Vagina (tissue), 2 donors: ENCODE measurements at places on chromosomes 12 and 14. TPM values are rescaled to one million over a fixed set of nuclear protein-coding genes. Genes with fewer than 3 reads are reported as not detected.

The SLC5A8 gene
- not detected for total RNA-seq

DNA sequence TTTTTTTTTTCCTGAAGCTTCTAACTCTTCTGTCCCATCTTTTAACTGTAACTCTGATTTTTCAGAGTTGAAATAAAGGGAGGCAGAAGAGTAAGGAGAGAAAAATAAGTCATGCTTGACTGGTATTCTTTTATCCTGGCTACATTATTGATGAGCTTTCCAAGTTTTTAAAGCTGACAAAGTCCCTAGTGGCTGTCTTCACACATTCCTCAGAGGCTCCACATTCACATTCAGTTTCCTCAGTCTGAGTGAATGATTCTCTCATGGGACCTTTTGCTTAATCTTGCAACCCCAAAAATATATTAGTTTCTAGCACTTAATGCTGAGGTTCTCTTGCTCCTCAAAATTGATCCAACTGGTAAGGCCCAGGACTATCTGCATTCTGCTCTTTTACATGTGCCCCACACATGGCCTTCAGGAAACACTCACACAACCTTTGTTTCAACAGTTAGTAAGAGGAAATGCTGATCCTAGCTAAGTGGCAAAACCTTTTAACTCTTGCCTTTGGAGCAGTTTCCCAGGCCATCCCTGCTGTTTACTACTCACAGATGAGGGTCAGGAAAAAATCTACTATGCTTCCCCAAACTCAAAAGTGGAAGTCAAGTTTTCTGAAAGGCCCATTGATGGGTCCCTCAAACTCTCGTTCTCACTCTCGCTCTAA lies 61.7 kb upstream of the SLC6A15 start:
- H3K4me3 ChIP-seq, result no peak overlapping the region
- H3K27ac ChIP-seq, result no peak overlapping the region
- no peaks in the 10 kb centered on the region for H3K36me3 ChIP-seq

GRCh38 chr14:105941226-105942166 lies 415.1 kb downstream of the TMEM121 start:
- H3K36me3 ChIP-seq, result no peaks in the 10 kb centered on the region
- no peak overlapping the region for H3K4me3 ChIP-seq
- no peaks in the 10 kb centered on the region for H3K4me1 ChIP-seq
- peak; percentile 65 for DNase-seq
- no peaks in the 10 kb centered on the region for H3K27me3 ChIP-seq

The NYNRIN gene
- 14.7 TPM for total RNA-seq

GRCh38 chr14:100679707-100680438 lies 46.8 kb upstream of the DLK1 start:
- H3K4me1 ChIP-seq, result peaks cover 57% of the 10 kb centered on the region
- no peak overlapping the region for H3K4me3 ChIP-seq
- H3K36me3 ChIP-seq, result no peaks in the 10 kb centered on the region
- DNase-seq, result no peak

DNA sequence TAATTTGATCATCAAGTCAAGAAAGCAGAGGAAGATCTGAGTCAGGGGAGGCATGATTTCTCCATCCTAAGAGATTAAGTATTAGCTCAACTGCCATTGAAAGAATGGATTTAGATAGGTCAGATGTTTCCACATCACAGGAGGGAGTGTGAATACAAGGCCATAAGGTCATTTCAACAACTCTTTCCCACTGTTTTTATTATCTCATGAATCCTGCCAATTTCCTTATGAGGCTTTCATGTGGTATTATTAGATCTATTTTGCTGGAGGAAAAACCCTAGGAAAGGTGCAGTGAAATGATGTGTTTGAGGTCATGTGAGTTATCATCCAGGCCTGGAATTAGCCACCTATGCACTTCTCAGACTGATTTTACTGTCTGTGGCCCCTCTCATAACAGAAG lies 269.0 kb downstream of the NOVA1 start:
- no peaks in the 10 kb centered on the region for H3K36me3 ChIP-seq
- H3K27ac ChIP-seq, result no peak overlapping the region
- no peak for DNase-seq
- no peaks in the 10 kb centered on the region for H3K27me3 ChIP-seq
- no peaks in the 10 kb centered on the region for H3K4me1 ChIP-seq
- H3K4me3 ChIP-seq, result no peak overlapping the region

- DNase-seq, result no peak
- H3K27ac ChIP-seq, result no peak overlapping the region
- H3K4me3 ChIP-seq, result no peak overlapping the region
These were observed 72.4 kb downstream of the TMTC1 start for GRCh38 chr12:29711381-29711780.

DNA sequence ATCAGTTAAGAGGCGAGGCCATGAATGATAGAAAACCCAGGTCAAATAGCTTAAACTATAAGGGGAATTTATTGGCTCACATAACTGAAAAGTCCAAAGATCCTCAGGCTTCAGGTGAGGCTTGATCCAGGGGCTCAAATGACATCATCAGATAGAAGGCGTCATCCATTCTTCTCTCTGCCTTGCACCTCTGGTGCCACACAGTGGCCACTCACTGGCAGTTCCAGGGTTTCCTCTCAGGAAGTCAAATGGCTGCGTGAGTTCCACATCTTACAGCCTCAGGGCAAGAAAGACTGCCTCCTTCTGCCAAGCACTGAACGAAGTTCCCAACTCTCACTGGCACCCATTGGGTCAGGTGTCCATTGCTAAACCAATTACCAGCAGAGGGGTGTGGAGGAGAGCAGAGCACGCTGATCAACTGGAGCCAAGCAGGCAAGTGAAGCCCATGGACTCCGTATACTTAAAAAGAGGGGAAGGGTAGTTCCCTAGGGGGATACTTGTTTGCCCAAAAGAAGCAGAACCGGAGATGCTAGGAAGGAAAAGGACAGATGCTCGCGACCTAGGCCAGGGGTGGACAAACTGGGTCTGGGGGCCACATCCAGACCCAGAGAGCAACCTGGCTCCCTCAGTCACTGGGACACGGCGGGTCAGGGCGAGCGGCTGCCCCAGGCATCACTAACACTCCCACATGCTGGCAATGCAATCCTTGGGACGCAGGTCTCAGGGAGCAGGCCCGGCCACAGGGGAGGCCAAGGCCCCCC lies 69.3 kb downstream of the SERPINA3 start:
- H3K27ac ChIP-seq, result no peak overlapping the region
- no peaks in the 10 kb centered on the region for H3K27me3 ChIP-seq
- H3K4me1 ChIP-seq, result no peaks in the 10 kb centered on the region
- H3K4me3 ChIP-seq, result no peak overlapping the region
- DNase-seq, result peak; percentile 92
- no peaks in the 10 kb centered on the region for H3K36me3 ChIP-seq

DNA sequence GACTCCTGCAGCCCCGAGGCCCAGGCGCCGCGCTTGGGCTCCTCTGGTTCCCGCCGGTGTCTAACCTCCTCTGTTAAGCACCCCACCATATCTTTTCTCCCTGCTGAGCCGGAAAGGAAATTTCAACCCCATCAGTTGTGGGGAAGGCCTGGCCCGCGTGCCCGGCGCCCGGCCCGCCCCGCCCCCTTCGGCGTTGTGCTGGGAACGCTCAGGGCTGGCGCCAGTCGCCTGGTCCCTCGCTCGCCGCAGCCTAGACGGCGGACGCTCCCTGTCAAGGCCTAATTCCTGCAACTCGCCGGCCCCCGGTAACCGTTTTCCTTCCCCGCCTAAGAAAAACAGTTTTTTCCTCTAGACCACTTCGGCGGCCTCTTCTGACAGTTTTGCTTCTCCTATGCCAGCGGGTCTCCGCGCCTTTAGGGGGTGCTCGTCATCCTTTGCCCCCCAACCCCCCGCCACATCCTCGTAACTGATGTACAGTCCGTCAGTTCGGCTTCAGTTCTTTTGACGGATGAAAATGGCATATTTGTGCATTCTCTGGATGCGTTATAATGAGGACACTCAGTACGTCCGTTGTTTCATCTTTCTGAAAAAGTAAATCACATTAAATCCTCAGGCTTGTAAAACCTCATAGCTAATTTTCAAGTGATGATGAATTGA lies 506 bp upstream of the NAP1L1 start:
- no peaks in the 10 kb centered on the region for H3K27me3 ChIP-seq
- peak overlapping the region; percentile 87 for H3K4me3 ChIP-seq
- H3K27ac ChIP-seq, result peak overlapping the region; percentile 97
- peaks cover 43% of the 10 kb centered on the region for H3K4me1 ChIP-seq
- no peak for DNase-seq

The CYP27B1 gene
- total RNA-seq, result 1.7 TPM

- DNase-seq, result peak; percentile 19
- H3K27me3 ChIP-seq, result no peaks in the 10 kb centered on the region
- no peak overlapping the region for H3K27ac ChIP-seq
These were observed 1057.7 kb downstream of the VRK1 start for GRCh38 chr14:97854918-97855317.

The CD27 gene
- total RNA-seq, result 1.2 TPM

DNA sequence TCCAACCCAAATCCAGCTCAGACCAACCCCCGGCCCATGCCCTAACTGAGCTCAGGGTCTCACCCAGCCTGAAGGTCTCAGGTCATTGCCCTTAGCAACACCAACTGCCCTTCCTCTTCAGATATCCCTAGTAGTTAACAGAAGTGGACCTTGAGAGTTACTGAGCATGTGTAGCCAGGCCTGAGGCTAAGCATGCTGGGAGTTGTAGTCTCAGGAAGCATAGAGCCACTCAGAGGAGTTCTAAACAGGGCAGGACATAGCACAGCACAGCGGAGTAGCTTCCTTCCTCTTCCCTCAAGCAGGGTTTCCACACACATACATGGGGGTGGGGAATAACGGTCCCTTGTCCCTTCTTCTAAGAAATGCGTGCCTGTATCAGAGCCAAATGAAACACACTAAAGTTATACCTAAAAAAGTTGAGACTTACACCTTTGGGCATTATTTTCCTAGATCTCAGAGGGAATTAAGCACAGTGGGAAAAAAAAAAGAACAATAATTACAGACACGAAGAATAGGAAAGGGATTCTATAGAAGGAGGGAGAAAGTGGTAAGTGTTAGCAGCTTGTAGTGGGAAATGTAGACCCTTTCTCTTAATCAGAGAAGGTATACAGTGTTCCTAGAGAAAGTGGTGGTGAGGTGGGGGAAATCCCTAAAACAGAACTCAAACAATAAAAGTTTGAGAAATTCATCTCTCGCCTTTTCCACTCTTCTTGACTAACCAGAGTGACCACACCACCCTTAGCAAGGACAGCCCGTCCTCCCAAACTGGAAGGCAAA lies 4.4 kb downstream of the KMT2D start:
- no peaks in the 10 kb centered on the region for H3K36me3 ChIP-seq
- H3K27me3 ChIP-seq, result no peaks in the 10 kb centered on the region
- peaks cover 53% of the 10 kb centered on the region for H3K4me1 ChIP-seq
- no peak for DNase-seq
- H3K4me3 ChIP-seq, result peak overlapping the region; percentile 98

DNA sequence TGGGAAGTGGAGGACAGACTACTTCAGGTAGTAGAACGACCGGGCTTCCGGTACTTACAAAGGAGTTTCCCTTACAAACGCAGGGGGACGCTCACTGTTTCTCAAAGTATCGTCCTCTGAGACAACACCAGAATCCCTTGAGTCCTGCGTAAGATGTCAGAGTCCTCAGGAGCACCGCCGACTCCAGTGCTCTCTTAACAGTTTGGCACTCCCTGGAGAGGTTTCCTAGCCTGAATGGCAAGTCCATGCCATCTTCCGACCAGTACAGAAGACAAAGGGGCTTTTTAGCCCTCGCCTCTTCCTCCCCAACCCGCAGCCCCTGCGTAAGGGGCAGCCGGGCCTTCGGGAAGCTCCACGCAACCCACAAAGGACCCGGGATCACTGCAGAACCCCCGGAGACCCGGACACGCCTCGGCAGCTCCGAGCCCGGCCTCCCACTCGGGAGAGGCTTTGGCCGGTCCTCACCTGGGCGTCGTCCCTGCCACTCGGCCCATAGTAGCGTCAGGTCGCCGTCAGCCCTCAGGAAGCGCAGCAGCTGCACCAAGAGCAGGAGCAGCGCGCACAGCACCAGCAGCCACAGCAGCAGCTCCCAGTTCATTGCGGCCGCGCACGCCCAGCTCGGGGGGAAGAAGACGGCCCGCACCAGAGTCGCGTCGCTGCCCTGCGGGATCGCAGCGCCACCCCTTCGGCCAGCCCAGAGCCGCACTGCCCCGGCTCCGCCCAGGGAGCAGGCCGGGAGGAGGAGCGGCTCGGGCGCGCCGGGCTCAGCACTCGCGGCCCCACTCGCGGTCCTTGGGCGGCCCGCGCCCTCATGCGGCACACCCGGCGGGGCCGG lies at the start of gene DHRS7:
DHRS7 (minus strand) TSS at position 687 of the 835 bp plus-strand sequence; CDS start at position 598, 89 bp downstream.
- H3K36me3 ChIP-seq, result no peaks in the 10 kb centered on the region
- no peaks in the 10 kb centered on the region for H3K27me3 ChIP-seq
- H3K4me3 ChIP-seq, result peak within 1 kb of the TSS; percentile 60
- H3K4me1 ChIP-seq, result peaks cover 20% of the 10 kb centered on the region
- H3K27ac ChIP-seq, result peak within 1 kb of the TSS; percentile 96

GRCh38 chr14:36996857-36997590 lies 175.4 kb downstream of the SLC25A21 start:
- DNase-seq, result no peak
- H3K4me3 ChIP-seq, result no peak overlapping the region
- H3K36me3 ChIP-seq, result no peaks in the 10 kb centered on the region
- no peak overlapping the region for H3K27ac ChIP-seq
- H3K4me1 ChIP-seq, result peaks cover 8% of the 10 kb centered on the region
- H3K27me3 ChIP-seq, result no peaks in the 10 kb centered on the region

GRCh38 chr12:76643438-76643837 lies 83.9 kb upstream of the OSBPL8 start:
- H3K27me3 ChIP-seq, result no peaks in the 10 kb centered on the region
- no peaks in the 10 kb centered on the region for H3K4me1 ChIP-seq
- H3K4me3 ChIP-seq, result no peak overlapping the region
- no peak for DNase-seq
- H3K27ac ChIP-seq, result no peak overlapping the region
- no peaks in the 10 kb centered on the region for H3K36me3 ChIP-seq

DNA sequence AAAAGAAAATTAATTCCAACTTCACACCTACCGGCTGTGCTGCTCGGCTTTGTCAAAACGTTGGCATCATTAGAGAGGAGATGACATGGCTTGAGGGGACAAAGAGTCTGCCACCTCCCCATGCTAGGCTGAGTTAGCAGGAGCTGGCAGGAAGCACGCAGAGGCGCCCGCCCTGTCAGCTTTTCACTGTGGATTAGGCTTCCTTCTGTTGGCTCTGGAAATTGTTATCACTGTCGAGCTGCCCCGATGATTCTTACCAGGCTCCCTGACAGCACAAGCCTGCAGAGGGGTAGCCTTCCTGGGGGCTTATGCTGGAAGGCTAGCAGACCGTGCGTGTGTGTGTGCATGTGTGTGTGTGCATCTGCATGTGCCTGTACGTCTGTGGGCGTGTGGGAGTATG lies 490.9 kb upstream of the TBX3 start:
- H3K27ac ChIP-seq, result no peak overlapping the region
- H3K27me3 ChIP-seq, result no peaks in the 10 kb centered on the region
- H3K4me3 ChIP-seq, result no peak overlapping the region
- no peaks in the 10 kb centered on the region for H3K4me1 ChIP-seq

- H3K4me1 ChIP-seq, result peaks cover 5% of the 10 kb centered on the region
- DNase-seq, result no peak
- no peaks in the 10 kb centered on the region for H3K36me3 ChIP-seq
- H3K27me3 ChIP-seq, result no peaks in the 10 kb centered on the region
- H3K4me3 ChIP-seq, result no peak overlapping the region
These were observed 70.5 kb upstream of the ATP2B1 start for GRCh38 chr12:89779090-89779489.

The YARS2 gene
- 23.6 TPM for total RNA-seq
